ENCODE measurements at places on chromosomes 3 and 15.

DNA sequence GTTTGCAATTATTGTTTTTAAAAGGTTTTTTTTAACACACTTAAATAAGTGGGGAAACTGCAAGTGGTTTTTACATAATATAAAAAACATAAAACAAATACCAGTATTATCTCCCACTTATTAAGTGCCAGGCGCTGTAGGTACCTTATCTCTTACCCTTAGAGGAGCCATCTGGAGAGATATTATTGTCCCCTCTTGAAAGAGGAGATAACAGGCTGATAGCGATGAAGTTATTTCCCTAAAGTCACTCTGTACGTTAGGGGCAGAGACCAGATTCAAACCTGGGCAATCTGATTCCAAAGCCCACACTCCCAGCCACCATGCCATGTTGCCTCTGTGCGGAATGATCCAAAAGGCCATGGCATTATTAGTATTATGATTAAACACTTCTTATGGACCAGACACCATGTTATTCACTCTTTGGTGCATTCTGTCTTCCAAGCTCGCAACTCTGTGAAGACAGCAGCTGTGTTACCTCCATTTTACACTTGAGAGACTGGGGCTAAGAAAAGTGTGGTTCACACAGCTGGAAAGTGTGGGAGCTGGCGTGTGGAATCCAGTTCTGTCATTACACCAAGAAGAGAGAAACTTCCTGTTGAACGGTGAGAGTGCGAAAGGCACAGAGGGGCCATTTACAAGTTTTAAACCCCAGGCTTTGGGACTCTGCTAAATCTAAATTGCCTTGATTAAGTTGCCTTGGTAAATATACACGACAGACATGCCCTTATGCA, 79.9 kb upstream of the MITF start:
- no peak for DNase-seq

GRCh38 chr3:124985349-124985748, 50.8 kb upstream of the MUC13 start:
- DNase-seq = no peak

- no peak for DNase-seq
Measured at GRCh38 chr3:58249358-58250092, 11.9 kb downstream of the ABHD6 start.

GRCh38 chr15:62549345-62549970, 384.4 kb upstream of the C2CD4B start:
- DNase-seq = no peak

- DNase-seq = no peak
Measured at GRCh38 chr3:74344865-74345440, 269.5 kb downstream of the CNTN3 start.
